ENCODE measurements at places on chromosomes 7 and 10. TPM values are rescaled to one million over a fixed set of nuclear protein-coding genes. Genes with fewer than 3 reads are reported as not detected.

GRCh38 chr10:100759331-100759730 is 13.9 kb downstream of the PAX2 start:
- peaks cover 2% of the 10 kb centered on the region for H3K36me3 ChIP-seq
- peaks cover 2% of the 10 kb centered on the region for H3K4me1 ChIP-seq
- H3K27ac ChIP-seq = no peak overlapping the region
- no peak for DNase-seq

GRCh38 chr7:69775231-69775771 is 177.0 kb downstream of the AUTS2 start:
- no peaks in the 10 kb centered on the region for H3K27me3 ChIP-seq
- no peak for DNase-seq
- no peaks in the 10 kb centered on the region for H3K4me1 ChIP-seq
- no peak overlapping the region for H3K4me3 ChIP-seq
- H3K36me3 ChIP-seq = no peaks in the 10 kb centered on the region

GRCh38 chr10:14837003-14837756 is 657 bp downstream of the CDNF start:
- DNase-seq = no peak
- peaks cover 10% of the 10 kb centered on the region for H3K36me3 ChIP-seq
- no peaks in the 10 kb centered on the region for H3K27me3 ChIP-seq
- H3K27ac ChIP-seq = peak overlapping the region; percentile 99
- peaks cover 28% of the 10 kb centered on the region for H3K4me1 ChIP-seq

Gene RBM28
- 48.5 TPM for total RNA-seq

Gene SUN3
- not detected for total RNA-seq

Gene PMPCB
- total RNA-seq = 89.0 TPM

DNA sequence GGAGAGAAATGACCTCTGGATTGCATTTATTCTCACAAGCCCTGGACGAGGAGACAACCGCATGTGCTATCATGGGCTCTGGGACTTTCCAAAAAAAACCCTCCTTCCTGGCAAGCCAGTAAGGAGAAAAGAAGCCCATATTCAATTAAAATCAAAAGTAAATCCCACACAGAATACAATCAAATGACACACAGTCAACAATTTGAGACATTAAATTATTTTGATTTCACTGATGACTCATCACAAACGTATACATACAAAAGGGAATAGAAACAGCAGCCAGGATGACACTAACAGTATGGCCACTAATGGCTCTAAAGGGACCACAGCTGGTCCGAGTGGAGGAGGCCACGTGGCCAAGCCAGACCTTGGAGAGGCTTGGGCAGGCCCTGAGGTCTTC is 24.9 kb downstream of the LRRC20 start:
- no peak overlapping the region for H3K4me3 ChIP-seq
- peaks cover 7% of the 10 kb centered on the region for H3K4me1 ChIP-seq
- no peak overlapping the region for H3K27ac ChIP-seq

DNA sequence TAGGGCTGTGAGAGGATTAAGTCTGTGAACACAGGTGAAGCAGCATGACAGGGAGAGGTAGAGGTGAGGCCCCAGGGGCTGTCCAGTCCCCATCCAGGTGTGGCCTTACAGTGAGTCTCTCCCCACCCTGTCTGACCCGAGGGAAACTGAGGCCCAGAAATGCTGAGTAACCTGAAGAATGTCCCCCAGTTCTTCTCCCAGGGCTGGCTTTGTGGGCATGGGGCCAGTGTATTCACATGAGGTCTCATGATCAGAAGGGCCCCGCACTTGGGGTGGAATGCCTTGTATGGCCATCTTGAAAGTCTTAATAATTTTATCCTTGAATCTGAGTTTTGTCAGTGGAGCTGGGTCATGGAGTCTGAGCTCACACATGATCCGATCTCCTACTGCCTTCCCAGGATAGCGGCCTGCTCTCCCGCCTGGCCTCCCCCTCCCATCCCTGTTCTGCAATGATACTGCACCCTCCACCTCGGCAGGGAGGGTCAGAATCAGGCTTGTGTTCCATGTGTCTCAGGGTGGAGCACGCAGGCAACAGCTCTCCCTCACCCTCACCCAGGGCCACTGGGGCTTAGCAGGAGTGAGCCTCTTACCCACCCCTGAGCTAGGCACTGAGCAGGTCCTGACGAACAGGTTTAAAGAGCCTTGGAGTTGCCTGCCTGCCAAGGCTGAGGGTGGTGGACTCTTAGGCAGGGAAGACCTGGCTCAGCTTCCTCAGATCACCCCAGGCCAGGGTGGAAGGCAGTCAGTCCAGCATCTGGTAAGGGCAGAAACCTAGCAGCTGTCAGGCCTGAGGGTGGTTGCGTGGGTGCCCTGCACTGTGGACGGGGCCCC is 41.4 kb upstream of the NPFFR1 start:
- no peak for DNase-seq
- H3K4me3 ChIP-seq = peak overlapping the region; percentile 79
- no peaks in the 10 kb centered on the region for H3K27me3 ChIP-seq
- H3K36me3 ChIP-seq = no peaks in the 10 kb centered on the region
- peaks cover 49% of the 10 kb centered on the region for H3K4me1 ChIP-seq

Gene FAM24B
- total RNA-seq = 18.5 TPM

DNA sequence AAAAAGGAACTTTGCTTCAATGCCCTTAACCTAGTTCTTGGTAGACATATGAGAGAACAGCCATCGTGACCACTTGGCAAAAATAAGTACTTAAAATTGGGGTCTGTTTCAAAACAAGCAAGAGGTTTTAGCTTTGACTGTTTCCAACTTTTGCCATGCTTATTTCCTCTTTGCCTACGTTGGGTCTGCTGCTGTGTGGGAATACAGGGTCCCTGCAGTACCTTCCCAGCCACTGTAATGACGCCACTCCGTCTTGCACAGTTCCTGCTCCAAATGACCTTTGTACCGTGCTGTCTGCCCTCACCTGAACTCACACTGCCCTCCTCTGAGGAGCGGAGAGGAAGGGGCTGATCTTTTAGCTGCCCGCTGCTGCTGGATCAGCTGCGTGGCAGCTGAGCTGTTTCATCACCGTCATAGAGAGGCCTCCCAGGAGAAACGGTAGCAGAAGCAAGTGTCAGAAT is 133.1 kb downstream of the MAPK8 start:
- no peaks in the 10 kb centered on the region for H3K27me3 ChIP-seq
- H3K4me3 ChIP-seq = no peak overlapping the region
- H3K27ac ChIP-seq = no peak overlapping the region
- no peaks in the 10 kb centered on the region for H3K36me3 ChIP-seq

- no peaks in the 10 kb centered on the region for H3K4me1 ChIP-seq
- no peak overlapping the region for H3K27ac ChIP-seq
- no peaks in the 10 kb centered on the region for H3K36me3 ChIP-seq
Observed at GRCh38 chr7:3162289-3162688, 118.6 kb upstream of the CARD11 start.

Gene EBLN1
- not detected for total RNA-seq

Gene SMKR1
- 1.5 TPM for total RNA-seq

Gene CYP2C18
- total RNA-seq = not detected

GRCh38 chr10:103941801-103942200 is 23.8 kb upstream of the STN1 start:
- H3K27ac ChIP-seq = no peak overlapping the region
- H3K4me1 ChIP-seq = no peaks in the 10 kb centered on the region
- DNase-seq = no peak
- no peak overlapping the region for H3K4me3 ChIP-seq
- H3K27me3 ChIP-seq = no peaks in the 10 kb centered on the region

- no peak overlapping the region for H3K27ac ChIP-seq
- DNase-seq = no peak
- no peaks in the 10 kb centered on the region for H3K36me3 ChIP-seq
Observed at GRCh38 chr7:117005449-117005848, 52.1 kb downstream of the ST7 start.

- no peaks in the 10 kb centered on the region for H3K36me3 ChIP-seq
- no peak for DNase-seq
- peak overlapping the region; percentile 73 for H3K4me3 ChIP-seq
- H3K27me3 ChIP-seq = peaks cover 58% of the 10 kb centered on the region
Observed at GRCh38 chr7:23467806-23468525, 2.3 kb downstream of the IGF2BP3 start.

Gene SH2D4B
- total RNA-seq = 0.36 TPM

- no peaks in the 10 kb centered on the region for H3K27me3 ChIP-seq
- H3K27ac ChIP-seq = no peak overlapping the region
- H3K4me3 ChIP-seq = no peak overlapping the region
- no peak for DNase-seq
- H3K36me3 ChIP-seq = no peaks in the 10 kb centered on the region
- no peaks in the 10 kb centered on the region for H3K4me1 ChIP-seq
Observed at GRCh38 chr7:18855796-18856195, 261.6 kb downstream of the TWIST1 start.

GRCh38 chr7:155358066-155358947 is 60.6 kb downstream of the INSIG1 start:
- no peak for DNase-seq
- no peak overlapping the region for H3K27ac ChIP-seq
- H3K4me1 ChIP-seq = no peaks in the 10 kb centered on the region
- H3K4me3 ChIP-seq = no peak overlapping the region
- peaks cover 4% of the 10 kb centered on the region for H3K27me3 ChIP-seq
- H3K36me3 ChIP-seq = no peaks in the 10 kb centered on the region

DNA sequence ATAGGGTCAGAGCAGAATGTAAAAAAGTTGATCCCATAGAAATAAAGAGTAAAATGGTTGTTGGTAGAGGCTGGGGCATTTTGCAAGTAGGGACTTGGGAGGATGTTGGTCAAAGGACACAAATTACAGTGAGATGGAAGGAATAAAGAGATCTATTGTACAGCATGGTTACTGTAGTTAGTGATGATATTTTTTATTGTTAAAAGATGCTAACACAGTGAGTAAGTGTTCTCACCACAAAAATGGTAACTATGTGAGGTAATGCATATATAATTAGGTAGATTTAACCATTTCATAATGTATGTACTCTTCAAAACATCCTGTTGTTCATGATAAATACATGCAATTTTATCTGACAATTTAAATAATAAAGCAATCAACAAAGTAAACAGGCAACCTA is 280.7 kb upstream of the MAGI2 start:
- peaks cover 2% of the 10 kb centered on the region for H3K36me3 ChIP-seq
- DNase-seq = no peak
- H3K27me3 ChIP-seq = no peaks in the 10 kb centered on the region
- no peak overlapping the region for H3K27ac ChIP-seq
- no peak overlapping the region for H3K4me3 ChIP-seq
